M059J (cell line): ENCODE measurements at places on chromosomes 5 and 9. TPM values are rescaled to one million over a fixed set of nuclear protein-coding genes. Genes with fewer than 3 reads are reported as not detected.

Gene BARHL1
- total RNA-seq: not detected in 2 replicates

Gene PDCD1LG2
- total RNA-seq: 20.7 and 28.1 TPM in 2 replicates

Gene PCDHB5
- total RNA-seq: not detected in 2 replicates

Gene ZNF462
- 6.6 and 17.8 TPM in 2 replicates for total RNA-seq

Gene GARIN3
- not detected in 2 replicates for total RNA-seq

Gene SPATA31A3
- not detected in 2 replicates for total RNA-seq

Gene ANKRD33B
- 0.49 and 1.9 TPM in 2 replicates for total RNA-seq

Gene NOXA1
- not detected in 2 replicates for total RNA-seq

Gene PCDHA2
- not detected in 2 replicates for total RNA-seq

Gene OBP2B
- not detected in 2 replicates for total RNA-seq

Gene PHF24
- not detected in 2 replicates for total RNA-seq

Gene SOX30
- 0.12 and 0.22 TPM in 2 replicates for total RNA-seq

Gene RABGAP1
- total RNA-seq: 22.8 and 32.4 TPM in 2 replicates

Gene GFI1B
- 0.30 TPM in 1 of 2 replicates, not detected in the other for total RNA-seq

Gene STARD4
- 38.5 and 56.4 TPM in 2 replicates for total RNA-seq
